Activated CD8-positive, alpha-beta memory T cell treated with anti-CD3 and anti-CD28 coated beads for 4 hours (primary cell): ENCODE measurements at places on chromosomes 3 and 15.
A peak's percentile ranks its signal among the peaks of the same experiment; 100 is the strongest.

- no peak for DNase-seq
Measured at GRCh38 chr15:63347074-63347857, 34.4 kb downstream of the CA12 start.

DNA sequence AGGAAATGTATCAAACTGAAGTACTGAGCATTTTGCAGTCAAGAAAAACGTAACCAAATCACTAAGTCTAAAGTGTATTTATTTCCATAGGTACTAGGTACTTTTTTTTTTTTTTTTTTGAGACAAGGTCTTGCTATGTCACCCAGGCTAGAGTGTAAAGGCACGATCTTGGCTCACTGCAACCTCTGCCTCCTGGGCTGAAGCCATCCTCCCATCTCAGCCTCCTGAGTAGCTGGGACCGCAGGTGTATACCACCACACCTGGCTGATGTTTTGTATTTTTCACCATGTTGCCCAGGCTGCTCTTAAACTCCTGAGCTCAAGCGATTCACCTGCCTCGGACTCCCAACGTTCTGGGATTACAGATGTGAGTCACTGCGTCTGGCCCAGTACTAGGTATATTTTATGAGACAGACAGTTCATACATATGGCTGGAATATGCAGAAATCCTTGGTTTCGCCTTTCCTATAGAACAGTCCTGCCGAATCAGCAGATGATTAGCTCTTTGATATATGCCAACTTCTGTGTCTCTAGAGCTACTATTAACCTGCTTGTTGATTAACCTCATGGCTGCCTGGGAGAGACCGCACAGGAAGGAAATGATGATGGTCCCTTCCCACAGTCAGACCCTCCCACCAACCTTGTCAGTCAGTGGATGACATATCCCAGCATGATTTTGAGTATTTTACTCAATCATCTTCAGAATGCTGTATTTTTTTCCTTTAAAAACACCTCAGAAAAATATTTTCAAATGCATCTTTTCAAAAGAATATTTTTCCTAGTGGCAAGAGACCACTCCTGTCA, 32.3 kb downstream of the TMOD3 start:
- peak; percentile 44 for DNase-seq

GRCh38 chr3:154247806-154248415, 76.4 kb downstream of the DHX36 start:
- DNase-seq, result no peak

DNA sequence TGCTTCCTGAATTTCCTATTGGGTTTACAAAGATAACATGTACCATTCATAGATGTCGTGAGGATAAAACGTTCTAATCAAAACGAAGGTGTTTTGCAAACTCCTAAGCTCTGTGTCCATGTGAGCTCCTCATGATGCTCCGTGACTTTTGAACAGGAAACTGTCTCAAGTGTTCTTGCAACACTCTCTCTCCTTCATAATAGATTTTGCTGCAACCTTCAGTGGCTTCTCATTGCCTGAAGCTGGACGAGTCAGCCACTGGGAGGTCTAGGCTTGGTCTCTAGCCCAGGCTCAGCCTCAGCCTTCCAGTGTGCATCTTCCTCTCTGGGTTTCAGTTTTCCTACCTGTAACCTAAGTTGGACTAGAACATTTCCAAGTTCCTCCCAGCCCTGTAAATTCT, 18.7 kb upstream of the BCL2A1 start:
- no peak for DNase-seq

GRCh38 chr3:117218641-117219048, 509.1 kb downstream of the TUSC7 start:
- DNase-seq, result no peak

GRCh38 chr15:60582370-60583036, 103.6 kb upstream of the ICE2 start:
- DNase-seq, result peak; percentile 20

DNA sequence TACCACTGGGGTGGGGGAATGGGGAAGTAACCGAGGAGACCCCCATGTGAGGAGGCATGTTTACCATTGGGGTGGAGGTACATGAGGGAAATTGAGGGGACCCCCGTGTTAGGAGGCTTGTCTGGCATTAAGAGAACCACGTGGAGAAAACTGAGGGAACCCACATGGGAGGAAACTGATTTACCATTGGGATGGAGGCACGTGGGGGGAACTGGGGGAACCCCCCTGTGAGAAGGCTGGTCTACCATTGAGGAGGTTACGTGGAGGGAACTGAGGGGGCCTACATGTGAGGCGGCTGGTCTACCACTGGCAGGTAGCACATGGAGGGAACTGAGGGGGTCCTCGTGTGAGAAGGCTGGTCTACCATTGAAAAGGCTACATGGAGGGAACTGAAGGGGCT, 159.4 kb downstream of the FBLN2 start:
- no peak for DNase-seq

- DNase-seq, result no peak
Measured at GRCh38 chr3:15342945-15343344, 10.6 kb upstream of the SH3BP5 start.

GRCh38 chr3:156037356-156037755, 83.0 kb upstream of the KCNAB1 start:
- no peak for DNase-seq
